Mammary epithelial cell (primary cell): ENCODE measurements at places on chromosomes 7 and 10.

DNA sequence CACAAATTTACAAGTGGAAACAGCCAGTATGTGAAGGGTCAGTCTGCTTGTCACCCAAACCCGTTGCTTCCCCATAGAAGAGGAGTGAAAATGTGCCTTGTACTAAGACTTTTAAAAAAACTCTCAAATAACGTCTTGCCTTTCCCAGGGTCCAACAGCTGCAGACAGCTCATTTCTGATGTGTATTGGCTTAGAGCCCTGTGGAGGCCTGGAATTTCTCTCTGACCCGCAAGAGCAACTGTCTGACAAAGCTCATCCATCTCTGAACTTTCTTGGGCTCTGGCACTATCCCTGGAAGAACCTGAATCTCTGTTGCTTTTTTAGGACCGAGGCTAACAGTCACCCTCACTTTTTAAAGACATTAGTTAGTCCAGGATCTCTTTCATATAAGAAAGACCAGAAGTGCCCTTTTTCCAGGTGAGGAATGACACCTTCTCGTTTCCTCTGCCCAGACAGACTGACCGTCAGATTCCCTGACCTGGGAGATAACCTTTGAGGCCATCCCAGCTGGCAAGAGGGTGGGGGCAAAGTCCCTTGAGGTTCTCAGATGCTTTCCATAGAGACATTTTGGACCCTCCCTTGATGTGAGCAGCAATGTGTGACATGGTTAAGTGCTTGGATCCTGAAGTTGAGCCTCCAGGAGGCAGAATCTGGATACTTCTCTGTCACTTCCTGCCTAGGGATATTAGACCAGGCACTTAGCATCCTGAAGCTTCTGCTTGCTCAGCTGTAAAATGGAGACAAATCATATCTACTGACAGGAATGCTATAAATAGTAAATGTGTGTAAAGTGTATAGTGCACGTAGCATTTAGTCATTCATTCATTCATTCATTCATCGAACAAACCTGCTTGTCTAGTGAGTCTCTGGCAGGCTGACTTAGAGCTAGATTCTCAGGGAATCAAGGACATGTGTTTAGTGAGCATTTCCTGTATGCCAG is 4.5 kb upstream of the NODAL start:
- DNase-seq: no peak

- DNase-seq: no peak
Observed at GRCh38 chr7:146002431-146003078, 114.0 kb upstream of the CNTNAP2 start.

- DNase-seq: no peak
Observed at GRCh38 chr7:131581241-131582051, 25.0 kb upstream of the PODXL start.

DNA sequence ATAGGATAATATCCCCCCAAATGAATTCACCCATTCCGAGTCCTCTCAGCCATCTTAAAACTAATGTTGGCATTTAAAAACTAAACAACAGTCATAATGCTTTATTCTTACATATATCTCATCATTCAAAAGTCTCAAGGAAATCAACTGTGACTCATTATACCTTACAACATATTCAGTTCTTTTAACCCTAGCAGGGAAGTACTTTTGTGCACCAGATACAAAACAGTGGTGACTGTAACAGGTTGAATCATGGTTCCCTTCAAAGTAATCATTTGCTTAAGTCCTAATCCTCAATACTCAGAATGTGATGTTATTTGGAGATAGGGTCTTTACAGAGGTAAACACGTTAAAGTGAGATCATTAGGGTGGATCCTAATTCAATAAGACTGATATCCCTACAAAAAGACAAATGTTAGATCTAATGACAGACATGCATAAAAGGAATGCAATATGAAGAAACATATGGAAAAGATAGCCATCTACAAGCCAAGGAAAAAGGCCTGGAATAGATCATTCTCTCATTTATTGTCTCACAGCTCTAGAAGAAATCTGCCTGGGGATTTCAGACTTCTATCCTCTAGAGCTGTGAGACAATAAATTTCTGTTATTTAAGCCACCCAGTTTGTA is 42.3 kb downstream of the RELN start:
- DNase-seq: no peak

DNA sequence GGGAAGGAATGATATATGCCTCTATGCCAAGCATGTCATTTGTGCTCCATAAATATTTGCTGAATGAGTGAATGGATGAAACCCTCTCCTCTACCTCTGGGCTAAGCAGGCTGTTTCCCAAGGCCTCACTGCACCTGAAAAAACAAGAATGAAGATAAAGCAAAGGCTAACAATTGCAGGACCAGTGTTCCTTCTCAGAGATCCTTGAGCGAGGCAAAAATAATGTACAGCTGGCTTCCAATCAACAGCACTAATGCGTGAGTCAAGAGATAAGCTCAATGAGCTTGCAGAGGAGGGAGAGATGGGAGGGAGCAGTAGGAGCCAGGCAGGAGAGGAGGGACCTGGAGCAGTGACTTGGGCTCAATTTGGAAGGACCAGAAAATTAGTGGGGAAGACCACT is 144.5 kb upstream of the NFE2L3 start:
- DNase-seq: no peak

- DNase-seq: no peak
Observed at GRCh38 chr10:70317943-70318318, 34.1 kb upstream of the NPFFR1 start.

GRCh38 chr10:119947300-119947699 is 54.8 kb downstream of the SEC23IP start:
- DNase-seq: no peak

- DNase-seq: no peak
Observed at GRCh38 chr10:75342397-75342796, 59.2 kb downstream of the ZNF503 start.

DNA sequence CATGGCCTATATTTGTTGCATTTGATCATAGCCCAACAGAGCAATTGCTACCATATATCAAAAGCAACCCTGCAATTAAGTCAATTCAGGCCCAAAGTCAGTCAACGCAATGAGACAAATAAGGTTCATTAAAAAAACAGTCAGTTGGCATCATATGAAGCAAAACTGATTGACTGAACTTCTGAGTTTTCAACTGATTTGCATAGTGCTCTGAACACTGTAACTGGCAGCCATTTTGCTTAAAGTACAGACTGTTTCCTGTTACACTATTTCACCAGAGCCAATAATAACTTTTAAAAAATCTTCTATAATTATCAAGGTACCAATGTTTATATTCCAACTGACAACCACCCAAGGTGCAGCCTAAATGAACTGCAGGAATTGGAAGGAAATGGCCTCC is 68.4 kb upstream of the RAPGEF5 start:
- no peak for DNase-seq

DNA sequence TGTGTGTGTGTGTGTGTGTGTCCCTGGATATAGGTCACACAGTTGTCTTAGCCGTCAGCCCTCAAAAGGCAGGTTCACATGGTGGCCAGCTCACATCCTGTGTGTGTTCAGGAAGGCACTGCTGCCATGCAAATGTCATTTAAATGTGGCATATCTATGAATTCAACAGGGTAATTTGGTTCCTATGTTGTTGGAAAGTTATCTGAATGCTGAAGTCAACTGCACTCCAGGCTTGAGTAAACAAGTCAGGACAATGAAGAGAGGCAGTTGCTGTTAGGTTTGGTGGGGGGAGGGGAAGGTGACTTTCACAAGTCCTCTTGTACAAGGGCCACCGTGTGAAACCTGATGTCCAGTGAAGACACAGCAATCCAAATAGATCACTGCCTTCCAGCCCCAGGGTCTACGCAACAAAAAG is 61.1 kb downstream of the PTPRE start:
- DNase-seq: no peak
